Right cardiac atrium (tissue), 5 donors: ENCODE measurements at places on chromosomes 5 and 9. TPM values are rescaled to one million over a fixed set of nuclear protein-coding genes. Genes with fewer than 3 reads are reported as not detected.
A peak's percentile ranks its signal among the peaks of the same experiment; 100 is the strongest.

- DNase-seq = no peak
Observed at GRCh38 chr9:13898957-13899356, 415.0 kb downstream of the NFIB start.

- no peak for DNase-seq
Observed at GRCh38 chr5:133256276-133256675, 204.5 kb downstream of the HSPA4 start.

DNA sequence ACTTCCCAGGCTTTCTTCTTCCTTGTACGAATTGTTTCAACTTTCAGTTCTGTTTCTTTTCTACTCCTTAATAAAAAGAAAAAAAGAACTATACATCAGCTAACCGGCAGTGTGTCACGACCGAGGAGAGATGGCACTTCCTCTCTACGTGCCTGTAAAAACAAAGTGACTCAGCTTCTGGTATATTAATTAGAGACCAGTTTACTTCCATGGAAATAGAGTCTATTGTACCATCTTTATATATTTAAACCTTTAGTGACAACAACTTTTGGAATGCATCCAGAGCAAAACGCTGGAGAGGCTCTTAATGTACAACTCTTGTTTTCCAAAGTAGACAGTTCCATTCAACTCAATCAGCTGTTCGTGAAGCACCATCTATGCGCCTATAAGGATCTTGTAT, 94.5 kb upstream of the LIFR start:
- DNase-seq = no peak

The CCNI2 gene
- total RNA-seq = not detected

DNA sequence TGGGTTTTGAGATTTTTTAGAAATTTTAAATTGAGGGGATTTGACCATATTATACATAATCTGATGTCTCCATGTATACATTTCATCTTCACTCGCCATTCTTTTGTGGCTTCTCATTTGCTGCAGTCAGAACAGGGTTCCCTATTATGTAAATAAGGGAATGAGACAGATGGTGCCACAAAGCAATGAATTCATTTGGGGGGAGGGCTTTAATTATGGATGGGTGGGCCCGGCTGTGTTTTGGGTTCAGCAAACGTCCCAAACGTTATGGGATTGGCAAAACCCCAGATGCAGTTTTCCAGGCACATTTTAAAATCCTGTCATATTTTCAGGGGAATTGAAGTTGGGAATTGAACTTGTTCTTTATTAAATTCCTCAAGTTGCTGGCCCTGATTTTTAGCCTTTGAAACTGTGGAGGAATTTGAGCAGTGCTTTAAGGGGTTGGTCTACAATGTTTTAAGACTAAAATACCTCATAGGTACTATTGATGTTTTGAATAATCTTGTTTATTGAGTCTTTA, 558.5 kb upstream of the ZNF462 start:
- DNase-seq = no peak

DNA sequence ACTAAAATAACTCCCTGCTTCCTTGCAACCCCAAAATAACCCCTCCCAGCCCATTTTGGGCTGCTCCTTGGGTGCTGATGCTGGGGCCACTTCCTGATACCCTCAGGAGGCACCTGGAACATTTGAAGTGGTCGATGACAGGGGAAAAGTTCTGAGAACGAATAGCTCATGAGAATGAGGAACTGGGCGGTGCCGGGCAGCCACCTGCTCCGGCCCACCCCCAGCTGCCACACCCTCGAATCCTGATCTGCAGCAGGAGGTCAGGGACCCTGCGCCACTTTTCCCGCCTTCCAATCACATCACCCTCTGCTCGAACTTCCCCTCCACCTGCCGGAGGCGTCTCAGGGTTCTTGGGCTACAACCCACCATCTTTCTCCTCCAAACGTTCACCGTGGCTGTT, 19.7 kb downstream of the HRH2 start:
- no peak for DNase-seq

The SPATA31A3 gene
- not detected for total RNA-seq

GRCh38 chr9:100058699-100059579, 39.9 kb downstream of the ERP44 start:
- no peak for DNase-seq

DNA sequence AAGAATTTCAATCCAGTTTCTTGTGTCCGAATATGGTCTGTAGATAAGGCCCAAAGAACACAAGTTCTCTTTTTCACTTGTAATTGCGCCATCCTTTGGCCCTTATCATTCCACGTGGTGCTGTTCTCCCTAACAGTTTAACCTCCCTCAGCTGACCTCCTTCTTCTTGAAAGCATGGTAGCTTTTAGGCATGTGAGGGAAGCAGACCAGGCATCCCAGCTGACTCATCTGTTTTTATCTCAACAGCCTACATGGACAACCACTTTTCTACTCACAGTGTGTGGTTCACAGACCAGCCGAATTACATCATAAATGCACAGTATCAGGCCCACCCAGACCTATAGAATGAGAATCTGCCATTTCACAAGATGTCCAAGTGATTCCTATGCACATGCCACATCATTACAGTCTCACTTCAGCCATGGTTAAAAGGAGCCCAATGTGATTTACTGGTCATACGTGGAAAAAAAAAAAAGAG, 26.9 kb upstream of the PLIN2 start:
- DNase-seq = peak; percentile 57

The RPL37 gene
- total RNA-seq = 584 TPM

GRCh38 chr5:110045158-110045557, 355.4 kb downstream of the MAN2A1 start:
- no peak for DNase-seq

The PLPP7 gene
- total RNA-seq = 109 TPM

DNA sequence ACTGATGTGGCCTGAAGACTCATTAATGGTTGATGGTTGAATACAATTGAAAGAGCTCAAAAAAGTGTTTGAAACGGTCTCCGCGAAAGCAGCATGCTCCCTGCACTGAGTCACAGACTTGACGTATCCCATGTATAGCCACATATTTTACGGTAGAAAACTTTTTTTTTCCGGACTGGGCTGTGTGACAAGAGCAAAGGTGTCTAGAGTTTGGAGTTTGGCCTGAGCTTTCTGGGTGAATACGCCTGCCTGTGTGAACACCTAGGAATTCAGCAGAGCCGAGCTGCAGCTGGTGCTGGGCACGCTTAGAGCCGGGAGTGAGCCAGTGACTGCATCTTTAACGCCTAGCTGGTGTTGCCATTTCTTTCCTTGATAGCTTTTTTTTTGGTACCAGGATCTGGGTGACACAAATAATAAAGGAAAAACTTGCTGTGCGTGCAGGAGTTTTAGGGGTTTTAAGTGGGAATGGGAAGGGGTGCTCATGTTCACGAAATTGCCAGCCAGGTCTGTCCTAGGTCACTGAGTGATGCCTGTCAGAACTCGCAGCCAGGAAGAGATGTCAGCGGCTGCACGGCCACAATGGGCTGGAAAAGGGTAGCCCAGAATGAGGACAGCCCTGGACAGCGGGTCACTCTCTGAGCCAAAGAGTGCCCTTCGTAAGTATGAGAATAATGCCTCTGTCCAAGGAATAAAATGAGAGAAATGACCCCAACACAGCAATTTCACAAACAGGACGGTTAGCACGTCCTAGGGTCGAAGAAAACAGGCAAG, 51.7 kb downstream of the PSMB7 start:
- no peak for DNase-seq

- no peak for DNase-seq
Observed at GRCh38 chr5:151917904-151918303, 6.7 kb downstream of the GLRA1 start.

- DNase-seq = no peak
Observed at GRCh38 chr9:95171596-95171995, 145.9 kb downstream of the FANCC start.

DNA sequence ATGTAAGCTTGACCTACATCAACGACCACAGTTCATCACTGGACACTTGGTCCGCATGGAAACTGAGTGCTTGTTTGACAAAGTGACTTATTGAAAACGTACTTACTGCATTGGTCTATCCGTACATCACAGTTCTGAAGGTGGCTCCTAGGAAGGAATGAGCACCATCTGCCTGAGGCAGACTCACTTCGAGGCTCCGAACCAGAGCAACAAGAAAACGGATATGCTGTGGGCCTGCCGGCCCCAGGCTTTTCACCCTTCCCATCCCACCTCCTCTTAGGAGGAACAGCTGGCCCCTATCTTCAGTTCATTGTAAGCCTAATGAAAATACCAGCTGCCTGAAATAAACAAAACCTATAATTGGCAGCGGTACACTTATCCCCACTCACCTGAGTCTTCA, 67.2 kb upstream of the TSLP start:
- no peak for DNase-seq

DNA sequence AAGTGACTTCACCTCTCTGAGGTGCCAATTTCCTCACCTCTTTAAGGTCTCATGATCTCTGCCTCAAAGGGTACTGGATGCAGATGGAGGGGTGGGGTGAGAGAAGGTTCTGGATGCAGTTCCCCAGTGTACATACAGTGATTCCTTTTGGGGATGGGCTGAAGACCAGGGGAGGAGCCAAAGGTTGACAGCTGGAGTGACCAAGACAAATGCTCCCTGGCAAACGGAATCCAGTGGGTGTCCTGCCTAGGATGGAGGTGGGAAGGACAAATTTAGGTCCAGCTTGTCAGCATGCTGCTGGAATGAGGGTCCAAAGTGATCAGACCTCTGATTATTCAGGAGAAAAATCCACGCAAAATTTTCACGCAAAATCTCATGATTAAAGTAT, 7.3 kb upstream of the LMX1B start:
- DNase-seq = no peak

GRCh38 chr9:76980566-76980965, 38.9 kb upstream of the FOXB2 start:
- no peak for DNase-seq

The MZB1 gene
- 0.99 TPM for total RNA-seq

GRCh38 chr9:20760246-20760891, 76.3 kb downstream of the FOCAD start:
- no peak for DNase-seq

The NR2F1-AS1 gene
- total RNA-seq = 10.9 TPM

The TAF11L10 gene
- total RNA-seq = not detected

The ANXA2R gene
- total RNA-seq = 1.3 TPM

DNA sequence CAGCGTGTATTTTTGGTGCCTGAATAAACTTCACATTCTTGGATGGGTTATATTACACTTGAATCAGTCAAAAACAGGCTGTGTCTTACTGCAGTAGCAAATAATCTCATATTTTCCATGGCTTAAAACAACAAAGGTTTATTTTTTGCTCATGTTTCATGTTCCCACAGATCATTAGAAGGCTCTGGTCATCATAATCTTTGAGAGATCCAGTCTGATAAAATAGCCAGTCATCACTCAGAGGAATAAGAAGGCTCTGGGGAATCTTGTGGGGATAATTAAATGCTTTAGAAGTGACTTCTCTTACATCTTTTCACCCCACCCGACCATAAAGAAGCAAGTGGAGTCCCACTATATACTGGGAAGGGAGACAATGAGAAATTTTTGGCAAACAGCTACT, 417.7 kb downstream of the PSAT1 start:
- DNase-seq = no peak

The ARID3C gene
- total RNA-seq = not detected

DNA sequence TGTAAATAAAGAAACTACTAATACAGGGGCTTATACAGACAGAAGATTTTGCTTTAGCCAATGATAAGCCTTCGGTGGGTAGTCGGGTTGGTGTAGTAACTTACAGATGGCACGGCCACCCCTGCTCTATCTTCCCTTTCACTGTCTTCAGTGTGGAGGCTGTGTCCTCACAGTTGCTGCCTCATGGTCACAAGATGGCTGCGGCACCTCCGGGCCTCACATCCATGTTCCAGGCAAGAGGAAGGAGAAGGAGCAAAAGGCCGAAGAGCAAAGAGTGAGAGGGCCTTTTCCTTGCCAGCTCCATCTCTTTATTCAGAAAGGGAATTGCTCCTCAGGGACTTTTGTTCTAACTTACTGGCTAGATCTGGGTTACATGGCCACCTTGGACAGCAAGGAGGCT, 22.2 kb upstream of the IER5L start:
- DNase-seq = peak; percentile 21

The SPINK7 gene
- not detected for total RNA-seq

GRCh38 chr9:129906298-129906697, 71.0 kb downstream of the USP20 start:
- no peak for DNase-seq

The TRIP13 gene
- 0.54 TPM for total RNA-seq

The IRX2 gene
- total RNA-seq = 0.79 TPM

GRCh38 chr9:8924562-8924961, 1125.0 kb upstream of the DMAC1 start:
- DNase-seq = no peak

The IL13 gene
- not detected for total RNA-seq

GRCh38 chr9:82601293-82601771, 461.6 kb downstream of the RASEF start:
- DNase-seq = no peak

DNA sequence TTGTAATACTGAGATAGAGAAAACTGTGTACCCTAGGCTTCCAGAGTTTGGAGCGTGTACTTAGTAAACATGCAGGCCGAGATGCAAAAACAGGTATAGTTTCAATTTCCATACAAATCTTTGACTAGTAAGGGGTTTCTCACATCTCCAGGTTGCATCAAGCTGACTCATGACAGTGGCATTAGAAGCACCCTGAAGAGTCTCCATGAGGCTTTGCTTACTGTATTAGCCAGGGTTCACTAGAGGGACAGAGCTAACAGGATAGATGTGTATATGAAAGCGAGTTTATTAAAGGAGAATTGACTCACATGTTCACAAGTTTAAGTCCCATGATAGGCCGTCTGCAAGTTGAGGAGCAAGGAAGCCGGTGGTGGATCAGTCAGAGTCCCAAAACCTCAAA, 275.3 kb upstream of the CDH6 start:
- no peak for DNase-seq

GRCh38 chr5:109589986-109590385, 99.7 kb upstream of the MAN2A1 start:
- DNase-seq = no peak

- no peak for DNase-seq
Observed at GRCh38 chr5:69489246-69489645, 3.3 kb upstream of the OCLN start.

The LCN1 gene
- total RNA-seq = 0.42 TPM

- DNase-seq = peak; percentile 55
Observed at GRCh38 chr5:177458912-177459350, 12.3 kb downstream of the PRR7 start.

DNA sequence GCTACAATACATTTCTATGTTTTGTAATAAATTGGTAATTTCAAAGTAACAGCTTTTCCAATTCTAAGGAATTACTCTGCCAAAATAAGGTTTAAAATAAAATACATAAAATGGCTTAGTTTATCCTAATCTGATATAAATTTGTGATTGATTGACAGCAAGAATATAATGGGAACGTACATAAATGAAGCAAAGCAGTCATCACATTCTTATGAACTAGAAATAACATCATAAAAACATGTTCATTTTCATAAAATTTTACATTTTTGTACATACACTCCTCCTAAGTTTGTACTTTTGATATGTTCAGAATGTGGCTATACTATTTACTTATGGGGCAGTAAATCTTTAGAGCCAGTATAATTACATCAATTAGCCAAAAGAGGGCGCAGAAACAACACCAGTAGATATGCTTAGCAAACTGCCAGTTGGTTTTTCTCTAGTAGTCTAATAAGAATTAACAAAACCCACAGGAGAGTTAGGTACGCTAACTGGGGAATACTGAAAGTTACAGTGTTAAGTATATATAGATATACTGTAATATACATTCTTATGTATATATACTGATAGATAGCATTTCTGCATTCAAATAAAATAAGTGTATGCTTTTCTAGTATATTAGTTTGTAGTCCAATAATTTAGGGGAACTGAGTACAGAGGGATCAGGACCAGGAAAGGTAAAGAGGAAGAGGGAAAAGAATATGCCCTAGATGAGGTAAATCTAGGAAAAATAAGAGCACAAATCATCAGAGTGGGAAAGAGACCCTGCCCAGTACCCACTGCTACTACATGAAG, 76.8 kb downstream of the ZDHHC21 start:
- no peak for DNase-seq

GRCh38 chr5:179475208-179475751, 75.1 kb upstream of the RUFY1 start:
- DNase-seq = no peak
